ENCODE measurements at places on chromosomes 16 and 17.

- no peak for DNase-seq
Measured at GRCh38 chr17:82272495-82273326, 789 bp downstream of the CSNK1D start.

DNA sequence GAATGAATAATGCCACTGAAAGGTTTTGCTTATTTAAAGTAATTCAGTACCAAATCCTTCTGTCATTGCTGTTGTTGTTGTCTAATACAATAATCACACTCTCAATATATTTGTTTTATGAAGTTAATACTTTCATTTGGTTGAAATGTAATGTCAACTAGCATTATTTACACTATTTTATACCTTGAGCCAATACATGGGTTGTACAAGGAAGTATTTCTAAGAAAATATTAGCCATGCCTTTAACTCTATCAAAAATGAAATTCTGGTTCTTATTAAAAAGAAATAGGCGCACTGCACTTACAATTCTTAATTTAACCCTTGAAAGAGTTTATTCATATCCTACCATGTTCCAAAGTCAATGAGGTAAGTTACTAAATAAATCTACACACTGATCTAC, 17.6 kb upstream of the ABCA10 start:
- DNase-seq: no peak

GRCh38 chr16:86167061-86167460, 268.1 kb downstream of the IRF8 start:
- DNase-seq: no peak

DNA sequence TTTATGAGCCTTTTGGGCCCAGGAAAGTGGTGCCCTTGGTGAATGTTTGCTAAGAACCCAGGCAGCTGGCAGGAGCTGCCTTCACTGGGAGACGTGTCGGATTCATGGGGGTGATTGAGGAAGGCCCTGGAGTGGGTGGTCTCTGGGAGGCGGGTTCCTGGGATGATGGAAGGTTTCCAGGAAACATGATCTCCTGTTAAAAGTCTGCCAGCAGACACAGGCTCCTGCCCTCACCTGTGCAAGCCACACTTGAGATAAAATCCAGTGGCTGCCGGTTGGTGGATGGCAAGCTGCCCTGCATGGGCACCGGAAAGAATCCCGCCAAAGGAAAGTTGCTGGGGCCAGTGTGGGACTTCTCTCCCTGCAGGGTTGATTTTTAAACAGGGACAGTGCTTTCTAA, 189.0 kb upstream of the CIBAR2 start:
- no peak for DNase-seq

DNA sequence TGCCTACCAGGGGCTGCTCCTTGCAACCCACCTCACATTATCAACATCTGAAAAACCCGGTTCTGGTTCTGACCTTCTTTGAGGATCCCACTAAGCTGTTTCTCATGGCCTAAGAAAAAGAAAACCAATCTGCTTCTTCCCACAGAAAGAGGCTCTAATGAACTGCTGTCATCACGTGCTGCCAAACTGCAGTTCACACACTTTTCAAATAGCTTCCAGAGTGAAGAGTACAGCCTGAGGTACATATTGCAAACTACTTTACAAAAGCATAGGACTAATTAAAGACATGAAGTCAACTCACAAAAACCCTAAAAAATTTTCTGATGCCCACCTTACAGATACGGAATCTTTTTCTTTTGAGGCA, 36.7 kb downstream of the SMG6 start:
- no peak for DNase-seq

- no peak for DNase-seq
Measured at GRCh38 chr16:70662991-70663523, 16.7 kb downstream of the IL34 start.

GRCh38 chr17:18160128-18160856, 23.3 kb upstream of the ALKBH5 start:
- no peak for DNase-seq

- DNase-seq: no peak
Measured at GRCh38 chr16:88939972-88940861, 36.8 kb downstream of the CBFA2T3 start.

DNA sequence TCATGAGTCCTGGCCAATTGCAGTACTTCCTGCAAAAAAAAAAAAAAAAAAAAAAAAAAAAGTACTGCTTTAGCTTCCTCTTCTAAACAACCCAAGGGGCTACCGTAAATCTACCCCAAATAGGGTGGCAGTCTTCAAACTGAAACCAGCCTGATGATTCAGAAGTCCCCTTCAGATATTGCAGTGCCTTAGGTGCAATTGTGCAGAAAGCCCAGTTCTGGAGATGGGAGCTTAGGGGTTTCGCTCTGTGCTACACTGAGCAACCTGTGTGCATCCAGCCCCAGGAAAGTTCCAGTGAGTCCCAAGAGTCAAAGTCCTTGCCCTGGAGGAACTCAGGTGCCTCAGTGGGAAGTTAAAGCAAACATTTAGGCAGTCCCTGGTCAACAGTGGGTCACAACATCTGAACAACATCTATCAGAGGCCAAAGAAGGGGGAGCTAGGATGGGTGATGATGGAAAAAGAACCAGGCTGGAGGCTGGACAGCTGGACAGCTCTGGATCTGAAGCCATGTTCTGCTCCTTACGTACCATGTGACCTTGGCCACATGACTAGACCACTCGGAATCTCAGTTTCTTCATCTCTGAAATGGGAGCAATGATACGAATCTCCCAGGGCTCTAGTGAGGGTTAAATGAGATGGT, 6.7 kb upstream of the CIITA start:
- no peak for DNase-seq
